Kasumi-1 (cell line): ENCODE measurements at places on chromosomes 13 and 19.

- DNase-seq = no peak
These were observed 60.9 kb upstream of the TMTC4 start for GRCh38 chr13:100735494-100735893.

GRCh38 chr13:25085125-25085742 lies 10.7 kb upstream of the PABPC3 start:
- DNase-seq = peak; percentile 9

DNA sequence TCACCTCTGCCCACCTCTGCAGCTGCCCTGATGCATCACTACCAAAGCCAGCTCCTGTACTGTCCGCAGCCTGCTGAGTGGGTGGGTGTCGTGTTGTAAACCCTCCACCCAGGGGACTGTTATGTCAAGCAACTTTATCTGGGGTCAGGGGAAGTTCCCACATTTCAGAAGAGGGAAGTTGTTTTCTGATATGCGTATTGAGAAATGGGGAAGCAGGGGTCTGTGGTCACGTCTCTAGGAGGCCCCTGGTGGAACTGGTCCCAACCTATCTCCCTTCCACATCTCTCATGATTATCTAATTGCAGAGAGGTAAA lies 31.2 kb downstream of the CLEC17A start:
- peak; percentile 91 for DNase-seq

GRCh38 chr19:18013210-18014111 lies 5.5 kb downstream of the ARRDC2 start:
- no peak for DNase-seq

- no peak for DNase-seq
These were observed 1148.6 kb upstream of the PRR20A start for GRCh38 chr13:55992145-55992544.
